ENCODE measurements at places on chromosomes 3 and 15. TPM values are rescaled to one million over a fixed set of nuclear protein-coding genes. Genes with fewer than 3 reads are reported as not detected.

- no peak for DNase-seq
Measured at GRCh38 chr3:43970351-43970750, 271.3 kb upstream of the TOPAZ1 start.

- DNase-seq = peak; percentile 17
Measured at GRCh38 chr15:51731549-51732267, 5.7 kb downstream of the LYSMD2 start.

Gene MEGF11
- not detected for total RNA-seq

Gene GOLGA8G
- not detected for total RNA-seq

- DNase-seq = no peak
Measured at GRCh38 chr15:52788099-52788986, 1.8 kb downstream of the ONECUT1 start.

GRCh38 chr15:89375093-89376005 lies 40.7 kb upstream of the POLG start:
- DNase-seq = no peak

DNA sequence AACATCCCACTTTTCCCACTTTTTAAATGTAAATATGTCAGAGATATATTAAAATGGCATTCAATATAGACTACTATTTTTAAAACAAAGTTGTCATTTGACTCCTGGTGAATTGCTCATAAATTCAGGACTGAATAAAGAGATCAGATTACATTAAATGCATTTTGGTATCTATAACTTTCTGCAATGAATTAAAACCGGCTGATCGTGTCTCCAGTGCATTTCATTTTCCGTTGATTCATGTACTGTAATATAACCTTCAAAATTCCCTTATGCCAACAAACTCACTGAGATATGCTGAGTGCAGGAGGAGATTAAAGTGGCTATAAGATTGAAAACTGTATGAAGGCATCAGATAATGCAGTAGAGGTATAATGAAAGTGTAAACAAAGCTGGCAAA lies 361.1 kb upstream of the CDIN1 start:
- no peak for DNase-seq

DNA sequence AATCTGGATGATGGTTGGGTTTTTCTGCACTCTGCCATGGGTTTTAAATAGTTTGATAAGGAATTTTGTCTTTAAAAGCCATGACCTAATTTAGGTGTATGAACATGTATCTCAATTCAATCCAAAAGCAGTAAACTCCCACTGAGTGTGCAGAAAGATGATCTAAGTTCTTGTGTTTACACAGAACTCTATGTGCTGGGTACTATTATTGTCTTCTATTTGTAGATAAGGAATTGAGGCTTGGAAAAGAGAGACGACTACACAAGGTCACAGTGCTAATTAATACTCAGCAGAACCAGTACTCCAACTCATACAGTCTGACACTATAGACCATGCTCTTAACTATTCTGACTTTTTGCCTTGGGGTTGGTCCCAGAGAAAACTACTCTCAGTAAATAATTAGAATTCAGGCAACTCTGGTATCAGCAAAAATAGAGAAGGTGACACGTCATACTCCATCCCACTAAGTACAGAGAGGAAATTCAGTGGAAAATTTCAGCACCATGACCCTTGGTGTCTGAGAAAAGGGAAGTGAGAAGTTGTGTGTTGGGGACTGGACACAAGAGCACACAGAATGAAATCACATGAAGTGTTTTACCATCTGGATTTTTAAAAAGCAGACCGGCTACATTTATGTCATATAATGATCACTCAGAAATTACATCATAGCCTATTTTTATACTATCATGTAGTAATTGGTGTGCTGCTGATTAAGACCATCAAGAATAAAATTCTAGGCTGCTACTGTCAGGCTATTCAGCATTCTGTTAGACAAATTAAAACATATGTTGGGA lies 18.3 kb upstream of the MYH15 start:
- DNase-seq = no peak

DNA sequence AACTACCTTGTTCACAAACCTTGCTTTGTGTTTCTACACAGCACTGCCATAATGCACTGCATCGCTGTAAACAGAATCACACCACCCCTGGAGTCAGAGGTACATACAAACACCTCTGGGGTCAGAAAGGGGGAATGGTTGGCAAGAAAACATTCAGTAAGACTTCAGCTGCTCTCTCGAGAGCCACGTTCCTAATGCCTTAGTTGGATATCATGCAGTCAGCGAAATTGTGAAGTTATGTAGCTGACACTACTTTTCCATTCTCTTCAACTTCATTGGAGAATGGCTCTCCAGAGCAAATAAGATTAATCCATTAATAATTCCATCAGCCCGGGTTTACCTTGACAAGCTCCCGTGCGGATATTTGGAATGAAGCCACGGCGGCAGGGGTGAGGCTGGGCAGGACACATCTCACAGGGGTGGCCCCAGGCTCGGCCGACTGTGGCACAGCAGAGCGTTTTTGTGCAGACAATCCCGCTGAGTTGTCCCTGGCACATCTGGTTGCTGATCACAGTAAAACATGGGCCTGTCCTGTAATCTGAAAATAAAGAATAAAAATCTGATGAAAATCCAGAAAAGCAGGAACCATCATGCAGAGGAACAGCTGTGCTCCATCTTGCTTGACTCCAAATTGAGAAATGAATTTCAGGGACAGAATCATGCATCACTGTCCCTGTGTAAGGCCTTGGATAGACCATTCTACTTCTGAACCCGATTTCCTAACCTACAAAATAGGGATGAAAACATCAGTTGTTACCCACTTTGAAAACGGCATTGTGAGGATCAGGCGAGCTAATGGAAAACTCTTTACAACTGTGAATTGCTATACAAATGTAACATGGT lies 108.0 kb downstream of the FBN1 start:
- DNase-seq = peak; percentile 53

- DNase-seq = peak; percentile 7
Measured at GRCh38 chr3:138078901-138079344, 36.5 kb downstream of the DZIP1L start.

Gene GLDN
- total RNA-seq = not detected

DNA sequence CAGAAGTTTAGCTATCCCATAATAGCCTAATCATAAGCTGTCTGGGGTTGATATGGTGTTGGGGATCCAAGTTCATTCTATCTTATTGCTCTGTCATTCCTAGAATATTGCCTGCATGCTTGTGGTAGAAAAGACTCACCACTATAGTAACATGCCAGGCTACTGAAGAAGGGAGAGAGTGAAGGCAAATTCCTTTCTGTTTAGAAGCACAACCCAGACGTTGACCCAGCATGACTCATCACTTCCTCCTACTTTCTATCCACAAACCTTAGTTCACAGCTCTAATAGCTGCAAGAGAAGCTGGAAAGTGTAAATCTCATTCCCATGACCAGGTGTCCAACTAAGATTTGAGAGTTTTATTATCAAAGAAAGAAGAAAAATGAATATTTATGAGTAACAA lies 57.8 kb upstream of the NMD3 start:
- DNase-seq = peak; percentile 42

GRCh38 chr3:112974178-112974517 lies 755 bp downstream of the CD200R1 start:
- no peak for DNase-seq

Gene ROPN1B
- not detected for total RNA-seq

DNA sequence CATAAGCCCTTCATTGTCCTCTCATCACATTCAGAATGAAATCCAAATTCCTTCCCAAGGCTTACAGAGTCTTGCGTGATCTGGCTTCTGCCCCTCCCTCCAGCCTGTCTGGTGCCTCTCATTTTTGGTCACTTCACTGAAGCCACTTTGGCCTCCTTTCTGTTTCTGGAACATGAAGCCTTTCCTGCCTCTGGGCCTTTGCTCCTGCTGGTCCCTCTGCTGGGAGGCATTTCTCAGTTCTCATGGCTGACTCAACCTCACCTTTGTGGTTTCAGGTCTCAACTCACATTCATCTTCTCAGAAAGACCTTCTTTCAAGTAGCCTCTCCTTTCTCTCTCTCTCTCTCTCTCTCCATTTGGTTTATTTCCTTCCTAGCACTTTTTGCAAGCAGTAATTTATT lies 43.9 kb upstream of the BHLHE40 start:
- no peak for DNase-seq

Gene RBPMS2
- total RNA-seq = 0.14 TPM

Gene FANCD2OS
- total RNA-seq = not detected
